ENCODE measurements at places on chromosomes 6 and 20.

GRCh38 chr20:41268917-41269652 lies 48.4 kb downstream of the ZHX3 start:
- DNase-seq: no peak

DNA sequence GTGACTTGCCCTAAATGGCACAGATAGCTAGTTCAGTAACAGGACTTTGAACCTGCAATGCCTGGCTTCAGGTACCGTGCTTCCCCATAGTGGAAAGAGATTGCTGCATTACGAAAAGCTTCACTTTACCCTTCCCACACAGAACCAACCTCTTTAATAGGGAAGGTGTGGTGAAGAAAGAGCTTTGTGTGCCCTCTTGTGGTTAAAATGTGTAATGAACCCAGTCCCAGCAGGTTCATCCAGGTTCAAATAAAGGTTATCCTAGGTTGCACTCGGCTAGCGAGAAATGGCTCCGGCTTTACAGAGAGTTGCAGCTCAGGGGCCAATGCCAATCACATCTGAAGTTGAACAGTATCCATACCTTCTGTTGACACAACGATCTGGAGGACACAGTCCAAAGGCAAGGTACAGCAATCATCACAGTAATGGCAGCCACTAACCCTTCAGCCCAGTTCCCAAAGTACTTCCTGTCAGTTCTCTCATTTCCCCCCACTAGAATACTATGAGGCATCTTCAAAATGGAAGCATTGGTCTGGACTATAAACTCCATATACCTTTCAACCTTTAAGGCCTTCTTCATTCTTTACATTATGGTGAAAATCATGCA lies 3.0 kb downstream of the DEFB115 start:
- DNase-seq: no peak

- no peak for DNase-seq
Measured at GRCh38 chr6:103036846-103037245, 1643.3 kb downstream of the GRIK2 start.

DNA sequence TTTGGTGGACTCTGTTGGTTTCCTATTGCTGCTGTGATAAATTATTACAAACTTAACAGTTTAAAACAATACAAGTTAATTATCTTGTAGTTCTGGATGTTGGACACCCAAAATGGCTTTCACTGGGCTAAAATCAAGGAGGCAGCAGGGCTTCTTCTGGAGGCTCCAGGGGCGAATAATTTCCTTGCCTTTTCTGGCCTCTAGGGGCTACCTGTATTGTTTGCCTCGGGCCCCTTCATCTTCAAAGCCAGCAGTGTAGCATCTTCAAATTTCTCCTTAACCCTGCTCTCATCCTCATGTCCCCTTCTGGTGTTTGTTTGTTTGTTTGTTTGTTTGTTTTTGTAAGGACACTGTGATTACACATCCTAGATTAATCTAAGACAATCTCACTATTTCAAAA lies 60.5 kb upstream of the ANKEF1 start:
- no peak for DNase-seq

DNA sequence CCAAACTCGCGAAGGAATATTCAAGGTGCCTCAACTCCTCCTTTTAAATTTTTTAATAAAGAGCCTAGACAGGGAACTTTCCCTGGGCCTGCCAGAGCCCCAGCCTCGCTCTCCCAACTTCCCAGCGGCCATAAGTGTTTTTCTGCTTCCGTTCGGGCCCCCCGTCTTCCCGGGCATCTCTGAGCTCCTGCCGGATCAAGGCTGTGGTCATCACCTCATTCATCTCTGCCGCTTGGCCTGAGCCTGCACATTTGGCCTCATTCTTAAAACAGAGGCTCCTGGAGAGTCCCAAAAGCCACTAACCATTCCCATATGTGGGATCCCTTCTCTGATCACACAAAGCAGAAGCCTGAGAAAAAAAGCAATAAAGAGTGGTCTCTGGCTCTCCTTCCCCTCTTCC lies 969.1 kb upstream of the DEFB115 start:
- DNase-seq: no peak

GRCh38 chr6:82088978-82089771 lies 158.4 kb downstream of the IBTK start:
- no peak for DNase-seq

DNA sequence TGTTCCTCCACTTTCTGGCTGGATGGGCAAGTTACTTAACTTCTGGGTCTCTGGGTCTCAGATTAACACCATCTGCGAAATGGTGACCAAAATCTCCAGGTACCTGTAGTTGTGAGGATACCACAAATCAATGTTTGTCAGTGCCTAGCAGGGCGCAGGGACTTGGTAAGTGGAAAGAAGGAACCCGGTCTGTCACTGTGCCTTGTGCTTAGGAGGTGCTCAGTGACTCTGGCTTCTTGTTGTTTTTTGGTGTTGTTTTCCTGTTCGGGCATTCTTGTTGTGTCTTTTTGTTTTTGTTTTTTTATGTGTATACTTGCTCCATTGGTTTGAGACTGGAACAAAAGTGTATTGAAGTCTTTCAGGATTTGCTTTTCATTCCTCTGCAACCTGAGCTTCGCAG lies 17.8 kb downstream of the TM9SF4 start:
- no peak for DNase-seq

DNA sequence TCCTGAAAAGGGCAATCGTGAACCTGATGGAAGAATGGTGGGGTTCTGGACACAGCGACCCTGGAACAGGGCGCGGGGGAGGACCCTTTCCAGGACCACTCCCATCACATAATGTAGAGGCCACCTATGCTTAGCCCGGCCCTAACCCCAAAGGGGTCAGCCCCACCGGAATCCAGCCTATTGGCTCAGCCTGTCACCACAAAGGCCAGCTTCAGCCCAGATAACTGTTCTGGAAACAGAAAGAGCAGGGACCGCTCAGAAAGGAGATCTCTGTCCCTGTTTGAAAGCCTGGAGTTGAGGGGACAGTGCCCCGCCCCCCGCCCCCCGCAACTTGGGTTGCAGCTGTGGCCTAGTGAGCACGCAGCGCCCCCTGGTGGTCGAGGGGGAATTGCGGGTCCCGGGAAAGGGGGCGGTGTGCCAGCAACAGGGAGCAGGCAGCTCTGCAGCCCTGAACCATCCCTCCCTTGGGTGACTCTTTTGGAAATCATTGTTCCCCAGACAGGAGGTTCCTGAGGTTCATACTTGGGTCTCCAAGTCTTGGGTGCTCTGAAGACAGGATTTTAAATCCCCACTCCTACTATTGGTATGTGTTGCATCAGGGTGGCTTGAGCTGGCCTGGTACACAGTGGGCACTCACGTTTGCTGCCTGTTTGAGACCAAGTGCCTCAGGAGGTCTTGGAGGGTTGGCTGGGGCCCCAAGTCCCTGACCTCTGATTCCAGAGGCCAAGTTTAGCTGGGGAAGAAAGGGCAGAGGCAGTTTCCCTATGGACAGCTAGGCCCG lies 1.5 kb downstream of the SIGLEC1 start:
- DNase-seq: peak; percentile 79

- no peak for DNase-seq
Measured at GRCh38 chr20:10179574-10180298, 38.9 kb upstream of the SNAP25 start.

GRCh38 chr6:74100719-74101287 lies 404.8 kb downstream of the CD109 start:
- DNase-seq: peak; percentile 10

DNA sequence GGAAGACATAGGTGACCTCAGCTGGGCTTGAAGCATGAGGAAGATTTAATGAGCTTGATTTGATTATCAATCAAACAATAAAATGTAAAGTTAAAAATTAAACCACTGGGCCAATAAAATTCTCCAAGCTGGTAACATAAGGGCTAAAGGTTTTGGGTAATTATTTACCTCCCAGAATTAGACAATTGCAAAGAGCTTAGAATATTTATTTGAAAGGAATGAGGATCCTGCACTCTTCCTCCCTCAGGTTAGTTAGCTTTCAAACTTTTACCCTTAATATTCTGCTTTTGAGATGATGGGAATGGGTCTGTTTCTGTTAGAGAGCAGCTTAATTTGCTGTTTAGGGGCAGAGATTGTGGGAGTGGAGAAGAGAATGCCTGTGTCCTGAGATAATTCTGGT lies at the start of gene SLC17A4:
Gene SLC17A4 (plus strand): TSS at position 208 of the 400 bp plus-strand sequence. CDS start 7,221 bp downstream, outside the sequence.
- DNase-seq: no peak

DNA sequence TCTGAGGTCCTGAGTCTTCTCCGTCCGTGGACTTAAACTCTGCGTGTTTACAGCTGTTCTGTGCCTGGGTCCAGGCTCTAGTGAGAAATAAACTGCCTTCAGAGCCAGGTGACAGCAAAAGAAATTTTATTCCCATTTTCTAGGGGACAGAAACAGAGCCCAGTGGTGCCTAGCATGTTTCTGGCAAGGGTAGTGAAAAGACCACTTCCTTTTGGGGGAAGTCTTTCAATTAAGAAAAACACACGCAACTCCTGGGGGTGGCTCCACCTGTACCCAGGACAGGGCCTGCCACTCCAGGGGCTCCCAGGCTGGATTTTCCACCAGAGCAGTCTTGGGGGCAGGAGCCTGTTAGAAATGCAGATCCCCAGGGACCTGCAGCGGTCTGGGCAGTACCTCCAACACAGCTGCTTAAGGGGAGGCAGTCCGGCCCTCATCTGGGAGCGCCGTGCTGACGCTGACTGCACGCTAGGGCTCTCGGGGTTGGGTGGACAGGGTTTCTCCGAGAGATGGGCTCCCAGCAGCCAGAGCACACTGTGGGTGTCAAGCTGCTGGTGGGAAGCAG lies 23.0 kb upstream of the AVP start:
- no peak for DNase-seq

DNA sequence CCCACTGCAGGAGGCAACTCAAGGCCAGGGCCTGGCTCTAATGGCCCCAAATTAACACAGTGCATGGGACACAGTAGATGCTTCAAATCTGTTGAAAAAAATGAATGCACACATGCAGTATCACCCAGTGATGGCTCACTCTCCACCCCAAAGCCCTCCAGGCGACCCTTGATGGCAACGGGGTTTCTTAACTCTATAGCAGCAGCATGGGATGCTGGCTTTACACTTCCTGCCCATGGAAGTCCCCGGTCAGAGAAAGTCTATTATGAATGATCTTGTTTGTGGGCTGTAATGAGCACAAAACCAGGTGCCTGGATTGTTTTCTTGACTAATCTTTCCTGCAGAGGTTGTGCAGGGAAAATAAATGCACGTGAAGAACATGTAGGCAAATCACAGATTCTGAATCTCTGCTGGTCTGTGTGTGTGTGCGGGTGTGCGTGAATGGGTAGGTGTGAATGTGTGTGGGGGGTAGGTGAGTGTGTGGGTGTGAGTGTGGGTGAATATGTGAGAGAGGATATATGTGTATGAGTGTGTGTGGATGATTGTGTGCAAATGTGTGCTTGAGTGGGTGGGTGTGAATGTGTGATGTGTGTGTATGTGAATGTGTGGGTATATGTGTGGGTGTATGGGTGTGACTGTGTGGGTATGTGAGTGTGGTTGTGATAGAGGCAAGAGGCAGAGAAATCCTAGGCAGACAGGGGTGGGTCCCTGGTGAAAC lies 60.1 kb upstream of the MLN start:
- DNase-seq: no peak

DNA sequence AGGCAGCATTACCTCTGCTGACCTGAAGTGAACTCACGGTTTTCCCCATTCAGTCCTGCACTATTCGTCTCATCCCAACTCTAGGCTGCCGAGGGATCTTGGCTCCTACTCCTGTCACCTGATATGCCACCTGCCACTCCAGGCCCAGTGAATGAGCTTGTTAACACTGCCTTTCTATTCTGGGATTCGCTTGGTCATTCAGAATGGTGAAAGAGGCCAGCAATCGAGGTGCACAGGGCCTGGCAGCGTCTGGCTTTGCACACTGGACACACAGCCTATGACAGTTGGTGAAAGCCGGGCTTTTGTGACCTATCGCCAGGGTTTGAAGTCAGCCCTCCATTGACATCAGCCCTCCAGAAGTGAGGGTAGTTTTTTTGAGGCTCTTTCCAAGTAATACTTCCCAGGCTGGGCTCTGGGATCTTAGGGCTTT lies 59.3 kb upstream of the MYL9 start:
- DNase-seq: no peak

GRCh38 chr6:110645685-110646418 lies 169.4 kb downstream of the CDK19 start:
- no peak for DNase-seq

DNA sequence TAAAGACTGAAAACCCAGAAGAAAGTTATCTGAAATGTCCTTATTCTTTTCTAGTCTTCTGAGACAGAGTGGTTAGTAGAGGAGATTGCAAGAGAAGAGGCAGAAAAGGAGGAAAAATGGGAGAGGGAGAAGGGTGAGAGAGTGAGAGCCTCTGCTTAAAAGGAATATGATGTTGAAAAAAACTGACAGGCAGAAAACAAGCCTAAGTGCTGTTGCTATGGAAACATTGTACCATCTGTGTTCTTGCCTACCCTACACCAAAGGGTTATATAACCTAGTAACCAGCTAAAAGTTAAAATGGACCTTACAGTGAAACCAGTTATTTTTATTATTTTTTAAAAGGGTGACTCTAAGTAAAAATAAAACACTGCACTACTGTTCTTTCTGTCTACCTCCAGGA lies 28.3 kb upstream of the SH3BGRL2 start:
- no peak for DNase-seq

GRCh38 chr6:136104556-136104955 lies 145.6 kb downstream of the MTFR2 start:
- DNase-seq: no peak

GRCh38 chr20:33999025-33999649 lies 5.4 kb downstream of the RALY start:
- no peak for DNase-seq

DNA sequence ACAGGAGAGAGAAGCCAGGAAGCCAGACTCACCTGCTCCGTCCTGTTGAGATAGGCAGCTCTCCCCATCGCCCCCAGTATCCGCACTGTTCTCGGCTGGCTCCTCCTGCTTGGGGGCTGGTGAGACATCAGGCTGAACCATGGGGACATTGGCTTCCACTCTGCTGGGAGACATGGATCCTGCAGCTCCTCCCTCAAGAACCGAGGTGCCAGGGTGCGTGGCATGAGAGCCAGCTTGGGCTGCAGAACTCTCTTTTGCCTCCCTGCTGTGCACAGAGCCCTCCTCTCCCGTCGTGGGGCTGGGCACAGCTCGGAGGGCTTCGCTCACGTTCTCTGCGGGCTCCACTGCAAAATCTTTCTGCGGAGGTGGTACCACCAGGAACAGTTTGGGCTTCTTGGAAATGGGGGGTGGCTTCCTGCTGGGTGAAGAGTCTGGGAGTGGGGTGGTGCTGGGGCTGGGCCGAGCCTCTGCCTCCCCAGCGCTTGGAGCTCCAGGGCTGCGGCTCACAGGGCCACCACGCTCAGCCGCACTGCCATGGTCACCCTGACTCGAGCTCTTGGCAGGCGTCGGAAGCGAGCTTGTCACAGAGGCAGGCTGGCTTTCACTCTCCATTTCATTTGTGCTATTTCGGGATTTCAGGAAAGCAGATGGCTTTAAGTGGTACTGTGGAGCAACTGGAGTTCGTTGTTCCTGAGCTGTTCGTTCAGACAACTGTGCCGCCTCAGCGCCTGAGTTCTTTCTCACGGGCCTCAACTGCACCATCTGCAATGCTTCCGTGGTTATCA lies 26.5 kb downstream of the HEBP2 start:
- no peak for DNase-seq

- DNase-seq: no peak
Measured at GRCh38 chr6:88813045-88813444, 150.4 kb downstream of the RNGTT start.

GRCh38 chr6:70668499-70668812 lies 773 bp downstream of the SMAP1 start:
- peak; percentile 4 for DNase-seq
